PC-9 (cell line): ENCODE measurements at places on chromosomes 5 and 9. TPM values are rescaled to one million over a fixed set of nuclear protein-coding genes. Genes with fewer than 3 reads are reported as not detected.

MAPKAP1 gene
- total RNA-seq, result 112 and 115 TPM in 2 replicates

- DNase-seq, result no peak
- no peak overlapping the region for H3K27ac ChIP-seq
- no peak overlapping the region for H3K4me3 ChIP-seq
Observed at GRCh38 chr5:102974177-102974576, 145.8 kb downstream of the GIN1 start.

DNA sequence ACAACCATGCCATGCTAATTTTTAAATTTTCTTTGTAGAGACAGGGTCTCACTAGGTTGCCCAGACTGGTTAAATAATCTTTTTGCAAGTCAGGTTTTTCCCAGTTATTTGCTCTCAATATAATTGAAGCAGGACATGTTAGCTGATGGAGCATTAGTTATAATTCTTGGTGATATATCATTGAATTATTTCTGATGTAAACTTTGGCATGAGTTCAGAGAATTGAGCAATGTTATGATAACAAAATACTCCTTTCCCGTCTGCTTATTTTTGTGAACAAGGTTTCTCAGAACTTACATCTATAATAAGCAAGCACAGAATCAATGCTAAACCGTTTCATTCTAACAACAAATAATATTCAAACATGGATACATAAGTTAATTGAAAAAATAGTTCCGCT is 37.8 kb downstream of the BHMT start:
- H3K4me1 ChIP-seq, result peaks cover 6% of the 10 kb centered on the region
- H3K27ac ChIP-seq, result no peak overlapping the region
- H3K27me3 ChIP-seq, result no peaks in the 10 kb centered on the region
- no peaks in the 10 kb centered on the region for H3K36me3 ChIP-seq

DNA sequence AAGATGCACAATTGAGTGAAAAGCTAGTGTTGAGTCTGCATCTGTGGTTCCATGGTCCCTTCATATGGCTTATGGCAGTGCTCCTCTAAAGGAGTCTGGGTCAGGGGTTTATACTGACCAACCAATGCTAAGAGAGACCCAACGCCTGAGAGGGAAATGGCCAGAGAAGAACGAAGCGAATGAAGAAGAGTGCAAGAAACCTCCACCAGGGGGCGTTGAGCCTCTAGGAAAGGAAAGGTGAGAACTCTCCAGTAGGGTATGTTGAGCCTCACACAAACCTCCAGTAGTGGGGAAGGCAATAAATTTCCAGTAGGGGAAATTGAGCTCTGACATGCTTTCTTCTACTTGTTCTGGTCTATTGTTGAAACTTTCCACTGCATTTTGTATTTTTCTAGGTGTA is 470.6 kb downstream of the PRDM9 start:
- H3K36me3 ChIP-seq, result no peaks in the 10 kb centered on the region
- no peaks in the 10 kb centered on the region for H3K27me3 ChIP-seq
- peak; percentile 23 for DNase-seq

- DNase-seq, result no peak
- H3K27ac ChIP-seq, result no peak overlapping the region
- H3K4me1 ChIP-seq, result no peaks in the 10 kb centered on the region
- H3K27me3 ChIP-seq, result no peaks in the 10 kb centered on the region
Observed at GRCh38 chr5:74161170-74161569, 479.4 kb downstream of the ENC1 start.

DNA sequence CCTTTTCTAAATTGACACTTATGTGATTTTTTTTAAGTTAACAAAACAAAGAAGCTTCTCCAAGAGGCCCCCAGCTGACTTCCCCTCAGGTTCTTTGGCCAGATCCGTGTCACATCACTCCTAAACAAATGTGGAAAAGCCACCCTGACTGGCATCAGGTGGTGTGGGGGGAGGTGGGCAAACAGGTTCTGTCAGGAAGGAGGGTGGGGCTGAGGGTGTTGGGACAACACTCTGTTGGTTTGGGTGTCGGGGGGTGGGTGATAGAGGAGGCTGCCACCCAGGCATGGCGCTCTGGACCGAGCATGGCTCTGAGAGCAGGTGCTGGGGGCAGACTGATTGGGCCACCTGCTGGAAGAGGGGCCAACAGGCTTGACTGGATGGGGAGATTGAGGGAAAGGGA is 210.9 kb downstream of the HSPA4 start:
- no peaks in the 10 kb centered on the region for H3K36me3 ChIP-seq
- DNase-seq, result no peak
- H3K27ac ChIP-seq, result no peak overlapping the region
- peaks cover 8% of the 10 kb centered on the region for H3K4me1 ChIP-seq
- no peaks in the 10 kb centered on the region for H3K27me3 ChIP-seq
- no peak overlapping the region for H3K4me3 ChIP-seq

- peak overlapping the region; percentile 94 for H3K27ac ChIP-seq
- no peaks in the 10 kb centered on the region for H3K27me3 ChIP-seq
- peak overlapping the region; percentile 85 for H3K4me3 ChIP-seq
- H3K4me1 ChIP-seq, result peaks cover 49% of the 10 kb centered on the region
Observed at GRCh38 chr9:129749575-129749974, 3.3 kb downstream of the PTGES start.
